ENCODE measurements at places on chromosomes 11 and 22.

GRCh38 chr11:67016550-67016949 lies 6.4 kb upstream of the SYT12 start:
- no peak for DNase-seq

- peak; percentile 63 for DNase-seq
Observed at GRCh38 chr11:12200991-12201985, 90.9 kb downstream of the MICAL2 start.

DNA sequence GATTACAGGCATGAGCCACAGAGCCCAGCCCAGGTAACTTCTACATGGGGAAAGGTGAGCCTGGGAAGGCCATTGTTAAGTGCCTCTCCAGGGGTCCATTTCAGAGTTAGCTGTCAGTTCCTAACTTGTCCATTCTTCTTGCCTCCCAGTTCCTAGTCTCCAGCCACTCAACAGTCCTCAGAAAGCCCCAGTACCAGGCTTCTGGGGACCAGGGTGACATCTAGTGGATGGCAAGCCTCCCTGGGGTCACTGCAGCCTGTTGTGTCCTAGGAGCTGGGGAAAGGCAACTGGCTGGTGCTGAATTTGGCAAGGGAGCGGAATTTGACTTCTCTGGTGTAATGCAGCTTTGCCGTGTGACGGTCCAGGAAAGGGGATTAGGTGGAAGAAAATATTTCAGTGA lies 2.1 kb downstream of the LGALS12 start:
- peak; percentile 53 for DNase-seq

- DNase-seq: no peak
Observed at GRCh38 chr11:107573438-107573837, 7.9 kb upstream of the ALKBH8 start.

DNA sequence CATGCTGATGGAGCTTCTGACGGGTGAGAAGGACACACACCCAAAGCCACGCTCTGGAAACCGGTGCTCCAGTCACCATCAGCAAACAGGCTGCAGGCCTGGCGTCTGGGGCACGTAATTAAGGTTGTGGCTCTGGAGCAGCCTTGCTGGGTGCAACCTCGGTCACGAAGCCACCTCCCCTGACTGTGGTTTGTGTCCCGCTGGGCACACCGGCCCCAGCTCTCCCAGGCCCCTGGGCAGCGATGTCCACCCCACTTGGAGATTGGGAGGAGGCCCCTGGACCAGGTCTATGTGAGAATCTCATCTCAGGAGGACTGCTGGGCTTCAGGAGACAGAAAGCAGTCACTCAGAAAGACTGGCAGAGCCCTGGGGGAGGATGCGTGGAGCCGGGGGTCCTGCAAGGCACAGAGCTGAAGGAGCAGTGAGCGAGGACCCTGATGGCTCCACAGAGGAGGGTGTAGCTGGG lies 631.6 kb downstream of the BRD1 start:
- no peak for DNase-seq

DNA sequence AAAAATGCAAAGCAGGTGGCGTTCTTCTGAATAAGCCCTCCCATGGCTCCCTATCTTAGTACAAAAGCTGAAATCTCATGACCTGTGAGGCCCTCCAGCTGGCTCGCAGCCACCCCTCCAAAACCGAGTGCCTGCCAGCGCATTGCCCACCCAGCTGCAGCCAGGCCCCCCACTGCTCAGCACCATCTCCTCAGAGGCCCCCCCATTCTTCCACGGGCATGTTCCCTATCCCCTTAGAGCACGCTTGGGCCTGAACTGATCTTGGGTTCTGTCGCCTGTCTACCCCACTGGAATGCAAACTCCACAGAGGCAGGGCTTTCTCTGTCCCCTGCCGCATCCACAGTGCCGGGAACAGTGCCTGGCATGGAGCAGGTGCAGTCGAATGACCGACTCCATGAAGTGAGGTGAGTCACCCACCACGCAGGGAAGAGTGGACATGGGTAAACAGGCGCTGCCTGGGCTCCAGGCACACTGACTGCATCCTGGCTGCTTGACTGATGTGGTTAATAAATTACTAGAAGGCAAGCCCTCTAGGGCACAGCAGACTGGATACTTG lies 11.3 kb upstream of the EFCAB6 start:
- DNase-seq: no peak

- no peak for DNase-seq
Observed at GRCh38 chr11:9662273-9662672, 1.6 kb upstream of the SWAP70 start.

DNA sequence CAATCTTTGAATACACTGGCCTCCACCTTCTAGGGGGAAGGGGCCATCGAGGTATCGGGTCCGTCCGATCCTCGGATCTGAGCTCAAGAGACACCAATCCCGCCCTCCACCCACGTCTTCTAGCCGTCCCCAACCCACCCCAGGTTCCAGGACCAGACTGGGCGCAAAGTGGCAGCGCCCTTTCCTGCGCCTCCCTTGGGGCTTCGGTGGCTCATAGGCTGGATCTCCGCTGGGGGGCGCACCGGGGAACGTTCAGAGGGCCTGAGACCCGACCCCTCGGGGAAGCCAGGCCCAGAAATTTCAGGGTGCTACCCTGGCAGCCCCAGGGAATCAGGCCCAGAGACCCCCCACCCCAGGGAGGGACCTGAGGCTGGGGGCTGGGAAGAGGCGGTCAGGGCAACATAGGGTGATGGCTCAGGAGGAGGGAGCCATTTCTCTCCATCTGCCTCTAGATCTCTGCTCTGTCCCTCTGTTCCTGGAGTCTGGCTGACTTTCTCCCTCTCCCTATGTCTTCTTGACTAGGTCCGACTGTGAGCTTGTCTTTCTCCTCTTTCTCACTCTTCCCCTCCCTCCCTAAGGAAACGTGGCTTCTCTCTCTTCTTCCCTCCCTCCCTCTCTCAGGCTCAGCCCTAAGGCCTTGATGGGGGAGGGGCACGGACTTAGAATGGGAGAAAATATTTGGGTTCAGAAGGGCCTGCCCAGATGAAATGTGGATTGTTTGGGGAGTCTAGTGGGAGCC lies 1.1 kb downstream of the CREB3L1 start:
- DNase-seq: peak; percentile 72

DNA sequence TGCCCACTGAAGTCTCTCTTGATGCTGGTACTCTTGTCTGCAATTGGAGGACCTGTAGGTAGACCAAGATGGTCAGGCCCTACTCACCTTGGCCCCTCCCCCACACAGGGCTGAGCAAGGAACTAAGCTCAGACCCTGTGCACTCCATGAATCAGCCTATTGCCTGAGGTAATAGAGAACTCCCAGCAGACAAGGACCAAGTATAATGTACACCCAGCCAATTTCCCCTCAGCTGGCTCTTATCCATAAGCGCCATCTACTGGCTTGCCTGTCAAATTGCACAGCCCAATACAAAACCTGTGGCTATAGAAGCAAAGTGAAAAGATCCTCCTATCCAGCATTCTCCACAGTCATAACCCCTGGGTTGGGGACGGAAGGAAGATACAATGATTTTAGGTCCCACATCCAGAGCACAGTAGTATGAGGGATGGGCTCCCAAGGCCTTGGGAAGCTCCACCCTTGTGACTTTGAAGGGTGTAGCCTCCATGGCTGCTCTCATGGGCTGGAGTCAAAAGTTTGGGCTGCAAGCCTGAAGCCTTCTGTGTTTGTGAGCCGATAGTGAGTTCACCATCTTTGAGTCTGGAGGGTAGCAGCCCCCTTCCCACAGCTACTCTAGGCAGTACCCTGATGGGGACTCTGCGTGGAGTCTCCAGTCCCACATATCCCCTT lies 56.0 kb downstream of the GLYATL2 start:
- DNase-seq: peak; percentile 32

DNA sequence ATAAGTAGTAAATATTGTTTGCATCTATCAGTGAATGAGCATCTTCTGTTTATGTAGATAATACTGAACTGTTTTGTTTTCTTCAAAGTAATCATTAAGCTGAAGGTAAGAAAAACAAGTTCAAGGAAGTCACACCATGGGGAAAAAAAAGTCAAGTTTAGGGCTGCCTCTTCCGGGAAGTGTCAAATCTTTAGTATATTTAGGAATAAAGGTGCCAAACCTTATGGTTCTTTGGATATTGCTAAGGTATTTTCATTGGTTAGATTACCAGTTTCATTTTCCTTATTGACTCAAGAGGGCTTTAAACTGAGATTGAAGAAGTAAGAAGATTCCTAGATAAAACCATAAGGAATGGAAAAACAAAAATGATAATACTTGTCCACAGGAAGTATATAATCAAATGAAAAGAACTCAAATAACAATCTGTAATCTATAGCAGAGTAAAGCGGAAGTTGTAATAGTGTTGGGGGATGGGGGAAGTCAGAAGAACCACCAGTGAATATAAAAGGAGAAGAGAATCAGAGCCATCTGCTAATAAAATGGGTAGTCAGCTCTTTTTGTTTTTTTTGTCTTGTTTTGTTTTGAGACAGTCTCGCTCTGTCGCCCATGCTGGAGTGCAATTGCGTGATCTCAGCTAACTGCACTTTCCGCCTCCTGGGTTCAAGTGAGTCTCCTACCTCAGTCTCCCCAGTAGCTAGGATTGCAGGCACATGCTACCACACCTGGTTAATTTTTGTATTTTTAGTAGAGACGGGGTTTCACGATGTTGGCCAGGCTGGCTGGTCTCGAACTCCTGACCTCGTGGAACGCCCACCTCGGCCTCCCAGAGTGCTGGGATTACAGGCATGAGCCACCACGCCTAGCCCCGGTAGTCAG lies 2.3 kb downstream of the ATM start:
- DNase-seq: no peak

DNA sequence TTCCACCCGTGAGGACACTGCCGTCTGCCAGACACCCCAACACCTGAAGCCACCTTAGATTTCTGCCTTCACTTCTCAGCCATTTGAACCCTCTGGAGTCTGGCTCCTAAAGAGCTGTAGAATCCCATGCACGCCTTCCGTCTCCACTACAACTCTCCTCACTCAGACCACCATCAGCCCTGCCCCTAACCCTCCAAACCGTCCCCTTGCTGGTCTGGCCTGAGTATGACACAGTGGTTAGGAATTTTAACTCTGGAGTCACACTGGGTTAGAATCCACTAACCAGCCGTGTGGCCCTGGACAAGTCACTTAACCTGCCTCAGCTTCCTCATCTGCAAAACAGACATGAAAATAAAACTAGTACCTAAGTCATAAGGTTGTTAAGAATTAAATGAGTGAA lies 3.0 kb downstream of the CNIH2 start:
- DNase-seq: no peak

DNA sequence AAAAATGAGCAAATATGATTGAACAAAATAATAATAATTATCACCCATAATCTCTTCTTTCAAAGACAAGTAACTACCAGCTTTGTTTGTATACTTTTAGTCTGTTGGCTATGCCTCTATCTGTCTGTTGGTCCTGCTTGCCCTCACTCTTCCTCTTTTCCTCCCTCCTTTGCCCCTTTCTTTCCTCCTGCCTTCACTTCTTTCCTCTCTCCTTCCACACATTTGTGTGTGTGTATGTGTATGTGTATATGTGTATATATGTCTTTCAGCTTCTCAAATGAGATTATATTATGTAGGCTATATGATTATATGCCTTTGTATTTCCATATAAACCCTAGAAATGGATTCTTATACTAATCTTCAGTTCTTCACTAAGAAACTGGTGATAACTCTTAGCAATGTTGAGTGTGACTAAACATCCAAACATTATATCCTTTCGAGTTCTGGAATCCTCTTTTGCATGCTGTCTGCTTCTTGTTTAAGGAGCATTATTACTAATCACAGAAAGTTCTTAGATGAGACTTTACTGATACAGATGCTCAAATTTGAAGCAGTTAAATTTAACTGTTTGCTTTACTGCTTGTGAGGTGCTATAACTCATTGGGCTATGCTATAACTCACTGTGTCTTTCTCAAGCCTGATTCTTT lies 219.1 kb downstream of the TMEM135 start:
- DNase-seq: no peak

- DNase-seq: peak; percentile 44
Observed at GRCh38 chr11:43282607-43283440, 29.0 kb upstream of the API5 start.

DNA sequence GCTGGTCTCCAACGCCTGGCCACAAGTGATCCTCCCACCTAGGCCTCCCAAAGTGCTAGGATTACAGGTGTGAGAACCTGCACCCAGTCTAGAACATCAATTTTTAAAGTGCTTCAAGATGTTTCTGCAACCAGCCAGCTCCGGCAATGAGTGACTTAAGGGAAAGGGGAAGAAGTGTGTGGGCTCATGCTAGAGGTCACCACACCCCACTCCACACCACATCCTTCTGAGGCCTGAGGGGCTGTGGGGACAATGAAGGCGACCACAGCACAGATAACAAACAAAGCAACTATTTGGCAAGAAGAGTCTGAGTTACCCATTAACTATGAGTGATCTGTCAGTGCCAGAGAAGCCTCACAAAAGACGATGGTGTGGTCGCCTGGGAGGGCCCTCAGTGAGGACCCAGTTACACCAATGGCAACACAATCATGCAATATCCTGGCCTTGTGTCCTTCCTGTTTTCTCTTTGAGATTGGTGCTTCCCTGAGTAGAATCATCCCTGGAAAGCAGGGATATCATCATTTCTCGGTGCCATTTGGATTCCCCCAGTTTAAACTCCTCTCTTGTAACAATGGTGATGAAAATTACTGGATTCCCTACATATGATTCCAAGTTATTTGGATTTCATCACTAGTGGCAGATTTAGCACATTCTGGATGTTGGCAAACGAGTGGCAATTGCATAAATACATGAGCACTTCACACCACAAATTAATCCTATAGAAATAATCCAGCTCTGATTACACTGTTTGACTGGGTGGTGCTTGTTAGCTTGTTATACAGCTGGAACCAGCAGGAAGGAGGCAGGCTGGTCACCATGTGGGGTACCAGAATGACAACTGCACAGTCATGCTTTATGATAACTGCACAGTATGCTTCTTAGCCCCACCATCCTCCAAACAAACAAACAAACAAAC lies 18.4 kb downstream of the ABTB2 start:
- DNase-seq: no peak

DNA sequence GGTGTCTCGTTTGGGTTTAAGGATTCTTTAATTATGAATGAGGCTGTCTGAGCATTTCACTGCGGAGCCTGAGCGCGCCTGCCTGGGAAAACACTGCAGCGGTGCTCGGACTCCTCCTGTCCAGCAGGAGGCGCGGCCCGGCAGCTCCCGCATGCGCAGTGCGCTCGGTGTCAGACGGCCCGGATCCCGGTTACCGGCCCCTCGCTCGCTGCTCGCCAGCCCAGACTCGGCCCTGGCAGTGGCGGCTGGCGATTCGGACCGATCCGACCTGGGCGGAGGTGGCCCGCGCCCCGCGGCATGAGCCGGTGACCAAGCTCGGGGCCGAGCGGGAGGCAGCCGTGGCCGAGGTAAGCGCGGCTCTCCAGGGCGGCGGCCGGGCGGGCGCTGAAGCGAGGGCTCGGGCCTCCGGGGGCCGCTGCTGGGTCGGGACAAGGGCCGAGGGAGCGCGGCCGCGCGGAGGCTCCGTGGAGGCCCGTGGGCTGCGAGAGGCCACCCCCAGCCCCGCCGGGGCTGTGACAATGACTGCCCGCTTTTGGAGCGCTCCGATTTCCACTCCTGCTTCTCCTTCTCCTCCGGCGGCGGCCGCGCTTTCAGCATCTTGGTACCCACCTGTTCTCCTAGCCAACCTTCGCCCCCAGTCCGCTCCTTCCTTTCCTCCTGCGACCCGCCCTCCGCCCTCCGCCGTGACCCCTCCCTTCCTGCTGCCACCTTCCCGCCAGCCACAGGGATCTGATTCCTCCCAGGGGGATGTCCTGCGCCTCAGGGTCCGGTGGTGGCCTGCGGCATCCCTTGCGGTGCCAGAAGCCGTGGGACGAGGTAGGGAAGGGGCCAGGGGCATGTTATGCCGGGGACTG lies at the start of gene EXT2:
EXT2 (plus strand) TSS at position 173 of the 854 bp plus-strand sequence. CDS start 12,035 bp downstream, outside the sequence.
- DNase-seq: peak; percentile 93

GRCh38 chr22:33597274-33597985 lies 322.8 kb downstream of the LARGE1 start:
- no peak for DNase-seq
